ENCODE measurements at places on chromosomes 1 and 21. TPM values are rescaled to one million over a fixed set of nuclear protein-coding genes. Genes with fewer than 3 reads are reported as not detected.
A peak's percentile ranks its signal among the peaks of the same experiment; 100 is the strongest.

DNA sequence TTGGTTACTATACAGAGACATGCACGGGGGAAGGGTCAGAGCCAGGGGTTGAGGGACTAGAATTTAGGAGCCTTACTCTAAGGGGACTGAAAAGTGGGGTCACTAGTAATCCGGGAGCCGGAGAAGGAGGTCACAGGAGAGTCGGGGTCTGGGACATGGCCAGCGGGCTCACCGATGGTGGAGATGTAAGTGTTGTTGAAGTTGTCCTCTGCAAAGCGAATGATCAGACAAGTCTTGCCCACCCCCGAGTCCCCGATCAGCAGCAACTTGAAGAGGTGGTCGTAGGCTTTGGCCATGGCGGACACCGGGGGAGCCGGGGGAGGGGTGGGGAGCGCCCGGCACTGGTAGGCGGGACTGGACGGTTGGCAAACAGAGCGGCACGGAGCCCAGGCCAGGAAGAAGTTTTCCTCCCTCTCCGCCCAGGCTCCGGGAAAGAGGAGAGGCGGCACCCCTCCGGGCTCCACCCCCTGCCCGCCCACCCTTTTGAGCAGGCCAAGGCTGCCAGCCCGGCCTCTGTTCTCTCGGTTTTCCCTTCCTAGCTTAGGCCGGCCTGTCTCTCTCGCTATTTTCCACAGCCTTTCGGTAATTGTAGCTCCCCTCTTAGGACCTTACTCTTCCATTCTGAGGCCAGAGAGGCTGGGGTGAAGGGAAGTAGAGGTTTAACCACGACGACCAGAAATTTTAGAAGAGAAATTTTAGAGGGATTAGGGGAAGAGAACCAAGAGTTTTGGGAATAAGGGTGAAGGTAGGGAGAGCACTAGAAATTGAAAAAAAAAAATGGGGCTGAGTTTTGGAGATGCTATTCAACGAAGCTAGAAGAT, at the start of gene RAB13:
RAB13 (minus strand) TSS at position 399 of the 821 bp plus-strand sequence; CDS start at position 296, 103 bp downstream.
- H3K4me1 ChIP-seq = peaks cover 35% of the 10 kb centered on the region
- peak within 1 kb of the TSS; percentile 96 for H3K4me3 ChIP-seq
- no peaks in the 10 kb centered on the region for H3K27me3 ChIP-seq
- H3K27ac ChIP-seq = peak within 1 kb of the TSS; percentile 96
- no peak for DNase-seq
- peaks cover 13% of the 10 kb centered on the region for H3K36me3 ChIP-seq

- DNase-seq = no peak
- H3K36me3 ChIP-seq = no peaks in the 10 kb centered on the region
- peak overlapping the region; percentile 86 for H3K27ac ChIP-seq
- H3K4me1 ChIP-seq = peaks cover 31% of the 10 kb centered on the region
- H3K4me3 ChIP-seq = peak overlapping the region; percentile 94
- H3K27me3 ChIP-seq = no peaks in the 10 kb centered on the region
These were observed 1.2 kb downstream of the PIK3C2B start for GRCh38 chr1:204493145-204493983.

DNA sequence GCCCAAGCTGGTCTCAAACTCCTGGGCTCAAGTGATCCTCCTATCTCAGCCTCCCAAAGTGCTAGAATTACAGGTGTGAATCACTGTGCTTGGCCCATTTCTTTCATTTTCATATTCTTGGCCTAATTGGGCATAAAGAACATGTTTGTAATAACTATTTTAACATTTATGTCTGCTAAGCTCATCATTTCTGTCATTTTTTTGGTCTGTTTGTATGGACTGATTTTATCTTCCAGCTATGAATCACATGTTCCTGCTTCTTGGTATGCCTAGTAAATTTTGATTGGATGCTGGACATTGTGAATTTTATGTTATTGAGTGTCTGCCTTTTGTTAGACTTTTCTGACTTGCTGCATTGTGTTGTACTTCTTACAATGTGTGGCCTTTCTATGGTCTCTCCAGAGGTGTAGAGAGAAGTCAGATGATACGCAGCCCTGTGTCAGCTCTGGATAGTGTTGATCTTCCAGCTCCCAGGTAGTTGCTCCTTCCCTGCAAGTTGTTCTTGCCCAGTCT, 39.0 kb upstream of the PPM1J start:
- H3K4me3 ChIP-seq = no peak overlapping the region
- H3K27me3 ChIP-seq = peaks cover 10% of the 10 kb centered on the region
- no peak overlapping the region for H3K27ac ChIP-seq
- DNase-seq = no peak
- peaks cover 8% of the 10 kb centered on the region for H3K4me1 ChIP-seq

The TMCC2 gene
- 5.5 TPM for total RNA-seq

GRCh38 chr1:245016700-245017099, 138.1 kb upstream of the KIF26B start:
- H3K36me3 ChIP-seq = no peaks in the 10 kb centered on the region
- no peaks in the 10 kb centered on the region for H3K27me3 ChIP-seq
- DNase-seq = no peak
- no peak overlapping the region for H3K27ac ChIP-seq
- H3K4me1 ChIP-seq = peaks cover 10% of the 10 kb centered on the region

DNA sequence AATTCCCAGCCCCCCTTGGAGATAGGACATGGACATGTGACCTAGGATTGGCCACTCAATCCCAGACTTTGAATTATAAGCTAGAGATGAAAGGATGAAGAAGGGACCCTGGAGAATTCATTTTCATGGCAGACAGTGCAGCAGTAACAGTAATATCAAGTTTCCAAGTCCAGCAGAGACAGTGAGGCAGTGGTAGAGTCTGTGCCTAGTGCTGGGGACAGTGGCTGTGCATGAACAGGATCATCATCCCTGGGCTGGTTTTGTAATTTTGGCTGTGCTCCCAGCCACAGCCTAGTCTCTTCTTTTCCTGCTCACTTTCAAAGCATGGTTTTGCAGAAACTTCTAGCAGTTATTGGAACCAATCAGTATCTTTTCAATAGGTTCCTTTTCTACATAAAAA, 29.6 kb upstream of the CD84 start:
- no peak overlapping the region for H3K27ac ChIP-seq
- no peak overlapping the region for H3K4me3 ChIP-seq
- H3K4me1 ChIP-seq = no peaks in the 10 kb centered on the region

DNA sequence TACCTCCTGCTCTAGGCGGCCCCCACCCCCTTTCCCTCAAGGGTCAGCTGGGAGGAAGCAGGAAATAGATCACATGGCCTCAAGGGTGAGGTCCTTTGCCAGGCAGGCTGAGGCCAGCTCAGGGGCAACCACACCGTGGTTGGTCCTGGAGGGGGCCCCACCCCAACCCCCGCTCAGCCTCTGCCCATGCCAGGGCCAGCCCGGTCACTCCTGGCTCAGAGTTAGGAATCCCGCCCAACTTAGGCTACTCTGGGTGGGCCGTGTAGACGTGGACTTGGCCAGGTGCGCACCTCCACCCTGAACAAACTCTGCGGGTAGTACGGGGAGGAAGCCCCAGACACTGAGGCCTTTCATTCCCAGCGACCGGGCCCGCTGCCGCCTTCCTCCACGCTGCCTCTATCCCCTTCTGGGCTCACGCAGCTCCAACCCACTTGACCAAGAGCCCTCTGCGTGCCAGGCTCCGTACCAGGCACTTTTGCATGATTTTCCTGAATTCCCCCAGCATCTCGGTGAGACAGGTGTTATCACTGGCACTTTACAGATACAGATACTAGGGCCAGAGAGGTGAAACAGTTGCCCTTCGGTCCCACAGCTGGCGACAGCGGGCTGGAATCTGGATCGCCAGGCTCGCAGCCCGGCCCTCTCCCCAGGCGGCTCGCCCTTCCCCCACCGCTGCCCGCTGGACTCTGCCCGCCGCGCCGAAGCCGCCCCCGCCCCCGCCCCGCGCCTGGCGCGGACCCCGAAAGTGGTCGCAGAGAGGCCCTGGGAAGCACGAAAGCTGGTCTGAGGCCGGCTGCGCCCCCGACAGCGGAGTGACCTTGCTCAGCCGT, 769 bp downstream of the GALE start:
- peaks cover 2% of the 10 kb centered on the region for H3K36me3 ChIP-seq
- H3K27me3 ChIP-seq = no peaks in the 10 kb centered on the region
- H3K4me3 ChIP-seq = peak overlapping the region; percentile 85
- peak overlapping the region; percentile 94 for H3K27ac ChIP-seq
- H3K4me1 ChIP-seq = peaks cover 14% of the 10 kb centered on the region
- DNase-seq = no peak

DNA sequence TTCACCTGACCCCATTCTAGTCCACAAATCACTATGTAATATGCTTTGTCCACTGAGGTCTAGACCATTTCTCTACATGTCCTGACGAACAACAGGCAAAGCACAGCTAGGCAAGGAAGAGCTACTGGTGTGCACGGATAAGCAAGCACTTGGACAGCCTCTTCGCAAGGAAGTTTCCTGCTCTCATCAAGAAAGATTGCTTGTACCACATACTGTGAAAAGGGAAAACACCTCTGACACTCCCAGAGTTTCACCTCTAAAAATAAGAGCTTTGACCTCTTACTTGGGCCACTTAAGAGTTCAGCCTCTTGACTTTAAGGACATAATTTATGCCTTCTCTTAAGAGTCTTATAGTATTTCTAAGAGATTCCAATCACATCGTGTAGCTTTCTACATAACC, 36.0 kb upstream of the LPAR3 start:
- H3K27me3 ChIP-seq = peaks cover 40% of the 10 kb centered on the region
- no peak overlapping the region for H3K4me3 ChIP-seq
- H3K27ac ChIP-seq = no peak overlapping the region

GRCh38 chr21:15688809-15689208, 41.0 kb upstream of the USP25 start:
- no peaks in the 10 kb centered on the region for H3K36me3 ChIP-seq
- H3K27me3 ChIP-seq = no peaks in the 10 kb centered on the region
- DNase-seq = no peak
- peak overlapping the region; percentile 3 for H3K27ac ChIP-seq
- peaks cover 56% of the 10 kb centered on the region for H3K4me1 ChIP-seq
- no peak overlapping the region for H3K4me3 ChIP-seq

The PGLYRP3 gene
- total RNA-seq = not detected

GRCh38 chr21:33991133-33991532, 75.5 kb upstream of the ATP5PO start:
- H3K4me1 ChIP-seq = peaks cover 6% of the 10 kb centered on the region
- H3K36me3 ChIP-seq = no peaks in the 10 kb centered on the region
- H3K27ac ChIP-seq = no peak overlapping the region

The TNFRSF9 gene
- total RNA-seq = 0.07 TPM

DNA sequence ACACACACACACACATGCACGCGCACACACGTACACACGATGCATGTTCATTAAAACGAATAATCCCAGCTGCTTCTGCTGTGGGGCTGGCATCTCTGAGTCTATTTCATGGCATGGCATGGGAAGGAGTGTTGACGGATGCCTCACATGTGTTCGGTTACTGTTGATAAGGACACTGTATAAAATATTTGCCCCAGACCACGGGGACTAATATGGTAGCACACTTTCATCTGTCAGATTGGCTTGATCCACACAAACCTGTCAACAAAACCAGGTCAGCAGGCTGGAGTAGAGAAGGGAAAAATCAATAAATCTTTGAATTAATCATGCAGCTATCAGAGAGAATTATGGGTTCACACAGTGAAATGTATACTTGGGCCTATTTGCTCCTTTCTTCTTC, 171.9 kb downstream of the DSCAM start:
- H3K4me3 ChIP-seq = no peak overlapping the region
- no peaks in the 10 kb centered on the region for H3K27me3 ChIP-seq
- no peak for DNase-seq
- no peaks in the 10 kb centered on the region for H3K36me3 ChIP-seq

The NKAIN1 gene
- total RNA-seq = 2.9 TPM

DNA sequence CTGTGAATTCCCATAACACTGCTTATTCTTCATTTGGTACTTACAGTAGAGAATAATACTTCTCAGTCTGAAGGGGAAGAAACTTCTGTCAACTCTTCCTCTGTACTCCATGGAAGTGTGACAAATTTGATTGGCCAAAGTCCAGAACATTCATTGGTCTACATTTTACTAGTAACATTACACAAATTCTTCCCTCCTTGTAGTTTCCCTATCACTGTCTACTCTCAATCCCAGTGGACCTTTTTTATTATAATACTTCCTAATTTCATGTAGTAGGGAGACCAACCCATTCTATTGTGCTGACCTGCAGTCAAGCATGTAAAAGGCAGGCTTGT, 74.7 kb downstream of the ALG6 start:
- no peak overlapping the region for H3K4me3 ChIP-seq
- no peak for DNase-seq
- H3K4me1 ChIP-seq = peaks cover 14% of the 10 kb centered on the region
- H3K27me3 ChIP-seq = no peaks in the 10 kb centered on the region
- H3K27ac ChIP-seq = no peak overlapping the region

The MCOLN3 gene
- total RNA-seq = not detected

GRCh38 chr1:15192916-15193550, 39.5 kb downstream of the TMEM51 start:
- peak; percentile 59 for DNase-seq
- H3K4me1 ChIP-seq = no peaks in the 10 kb centered on the region
- H3K27me3 ChIP-seq = no peaks in the 10 kb centered on the region
- H3K4me3 ChIP-seq = no peak overlapping the region

GRCh38 chr1:115201598-115201997, 112.3 kb upstream of the TSPAN2 start:
- H3K27me3 ChIP-seq = no peaks in the 10 kb centered on the region
- DNase-seq = no peak
- H3K27ac ChIP-seq = no peak overlapping the region
- H3K4me3 ChIP-seq = no peak overlapping the region

The AADACL3 gene
- not detected for total RNA-seq

GRCh38 chr21:29462479-29462878, 163.8 kb downstream of the BACH1 start:
- H3K27me3 ChIP-seq = no peaks in the 10 kb centered on the region
- DNase-seq = no peak
- no peak overlapping the region for H3K4me3 ChIP-seq
- H3K27ac ChIP-seq = no peak overlapping the region

The CHIT1 gene
- not detected for total RNA-seq

The C1orf210 gene
- total RNA-seq = not detected

GRCh38 chr1:74964508-74965102, 169.6 kb upstream of the LHX8 start:
- H3K4me1 ChIP-seq = peaks cover 6% of the 10 kb centered on the region
- no peak for DNase-seq
- no peak overlapping the region for H3K27ac ChIP-seq
- no peak overlapping the region for H3K4me3 ChIP-seq
- H3K27me3 ChIP-seq = no peaks in the 10 kb centered on the region

The VTCN1 gene
- not detected for total RNA-seq

The ZBTB8B gene
- 0.53 TPM for total RNA-seq

The PTAFR gene
- not detected for total RNA-seq

The FCRL4 gene
- total RNA-seq = not detected

DNA sequence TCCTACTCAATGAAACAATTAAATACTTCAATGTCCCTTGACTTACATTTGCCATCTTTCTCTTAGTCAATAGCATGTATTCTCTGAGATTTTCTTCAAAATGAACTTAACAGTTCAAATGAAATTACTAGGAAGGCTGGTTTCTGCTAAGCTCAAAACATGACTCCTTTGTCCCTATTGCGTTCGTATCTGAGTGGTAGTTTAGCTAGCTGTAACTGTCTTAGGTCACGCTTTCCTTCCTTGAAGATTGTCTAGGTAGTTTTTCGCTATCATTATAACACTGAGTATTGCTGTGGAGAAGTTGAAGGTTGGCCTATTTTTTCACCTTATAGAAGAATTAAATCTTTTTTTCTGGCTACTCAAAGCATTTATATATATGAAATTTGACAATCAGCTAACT, 1535.2 kb downstream of the PLA2G4A start:
- no peaks in the 10 kb centered on the region for H3K4me1 ChIP-seq
- no peak for DNase-seq
- H3K27ac ChIP-seq = no peak overlapping the region
- H3K27me3 ChIP-seq = no peaks in the 10 kb centered on the region
- H3K36me3 ChIP-seq = no peaks in the 10 kb centered on the region
